ENCODE measurements at places on chromosomes 11 and 22. TPM values are rescaled to one million over a fixed set of nuclear protein-coding genes. Genes with fewer than 3 reads are reported as not detected.

The UBQLN3 gene
- not detected for total RNA-seq

The RIBC2 gene
- total RNA-seq, result not detected

The LRFN4 gene
- 9.3 TPM for total RNA-seq

The TSKU gene
- 60.6 TPM for total RNA-seq

The MGAT3 gene
- 4.6 TPM for total RNA-seq

The TMPRSS13 gene
- not detected for total RNA-seq

The CSNK2A3 gene
- total RNA-seq, result 1.2 TPM

The OR52E8 gene
- not detected for total RNA-seq

The CDC42BPG gene
- 0.33 TPM for total RNA-seq

The RPLP2 gene
- 813 TPM for total RNA-seq

DNA sequence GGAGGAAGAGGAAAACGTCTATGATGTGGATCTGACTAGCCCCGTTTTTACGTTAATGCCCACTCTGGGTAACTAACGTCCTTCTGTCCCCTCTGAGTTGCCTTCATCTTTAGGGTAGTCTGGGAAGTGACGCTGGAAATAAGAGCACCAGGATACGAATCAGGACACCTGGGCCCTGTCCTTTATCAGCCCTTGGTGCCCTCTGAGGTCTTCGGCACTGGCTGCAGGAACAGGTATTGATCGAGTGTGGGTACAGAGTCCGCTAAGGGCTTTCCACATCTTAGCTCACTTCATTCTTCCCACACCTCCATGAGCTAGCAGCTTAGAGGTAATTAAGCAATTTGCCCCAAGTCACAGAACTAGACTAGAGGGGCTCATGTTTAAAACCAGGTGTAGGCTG, 223.8 kb downstream of the DBX1 start:
- no peak for DNase-seq

DNA sequence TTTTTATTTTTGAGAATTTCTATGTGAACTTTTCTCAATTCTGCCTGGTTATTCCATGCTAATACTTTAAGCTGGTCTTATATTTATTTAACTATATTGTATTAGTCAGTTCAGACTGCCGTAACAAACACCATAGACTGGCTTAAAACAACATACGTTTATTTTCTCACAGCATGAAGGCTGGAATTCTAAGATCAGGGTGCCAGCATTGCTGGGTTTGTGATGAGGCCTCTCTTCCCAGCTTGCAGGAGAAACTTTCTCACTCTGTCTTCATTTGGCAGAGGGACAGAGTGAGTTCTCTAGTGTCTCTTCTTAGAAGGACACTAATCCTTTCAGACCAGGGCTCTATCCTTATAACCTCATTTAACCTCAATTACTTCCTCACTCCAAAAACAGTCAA, 16.2 kb upstream of the TEAD1 start:
- no peak for DNase-seq

- no peak for DNase-seq
Measured at GRCh38 chr22:47071078-47071806, 308.8 kb downstream of the TBC1D22A start.

- DNase-seq, result no peak
Measured at GRCh38 chr11:96238563-96239135, 104.3 kb downstream of the MAML2 start.

- DNase-seq, result no peak
Measured at GRCh38 chr11:75884321-75884720, 69.3 kb downstream of the UVRAG start.

GRCh38 chr11:72307439-72307838, 63.5 kb upstream of the PHOX2A start:
- no peak for DNase-seq

GRCh38 chr11:15113381-15113780, 1.3 kb upstream of the INSC start:
- DNase-seq, result peak; percentile 86

GRCh38 chr11:92477686-92478085, 253.1 kb downstream of the FAT3 start:
- peak; percentile 47 for DNase-seq

DNA sequence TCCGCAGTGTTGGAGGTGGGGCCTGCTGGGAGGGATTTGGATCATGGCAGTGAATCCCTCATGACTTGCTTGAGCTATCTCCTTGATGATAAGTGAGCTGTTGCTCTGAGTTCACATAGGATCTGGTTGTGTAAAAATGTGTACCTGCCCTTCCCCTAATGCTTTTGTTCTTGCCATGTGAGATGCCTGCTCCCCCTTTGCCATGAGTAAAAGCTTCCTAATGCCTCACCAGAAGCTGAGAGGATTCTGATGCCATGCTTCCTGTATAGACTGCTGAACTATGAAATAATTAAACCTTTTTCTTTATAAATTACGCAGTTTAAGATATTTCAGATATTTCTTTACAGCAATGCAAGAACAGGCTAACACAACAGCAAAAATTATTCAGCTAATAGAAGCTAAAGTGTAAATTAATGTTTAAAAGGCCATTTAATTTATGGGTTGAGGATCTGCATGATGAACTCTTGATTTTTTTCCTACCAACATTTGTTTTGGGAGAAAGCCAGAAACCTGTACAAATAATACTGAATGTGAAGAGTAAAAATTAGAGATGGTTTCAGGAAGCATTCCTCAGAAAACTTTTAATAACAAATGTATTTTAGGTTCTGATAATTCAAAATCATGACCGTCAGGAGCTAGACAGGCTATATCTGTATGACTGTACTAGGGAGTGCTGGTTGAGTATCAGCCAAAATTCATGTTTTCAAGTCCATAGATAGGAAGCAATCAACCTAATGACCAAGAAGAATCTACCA, 177.5 kb upstream of the GRIA4 start:
- no peak for DNase-seq

DNA sequence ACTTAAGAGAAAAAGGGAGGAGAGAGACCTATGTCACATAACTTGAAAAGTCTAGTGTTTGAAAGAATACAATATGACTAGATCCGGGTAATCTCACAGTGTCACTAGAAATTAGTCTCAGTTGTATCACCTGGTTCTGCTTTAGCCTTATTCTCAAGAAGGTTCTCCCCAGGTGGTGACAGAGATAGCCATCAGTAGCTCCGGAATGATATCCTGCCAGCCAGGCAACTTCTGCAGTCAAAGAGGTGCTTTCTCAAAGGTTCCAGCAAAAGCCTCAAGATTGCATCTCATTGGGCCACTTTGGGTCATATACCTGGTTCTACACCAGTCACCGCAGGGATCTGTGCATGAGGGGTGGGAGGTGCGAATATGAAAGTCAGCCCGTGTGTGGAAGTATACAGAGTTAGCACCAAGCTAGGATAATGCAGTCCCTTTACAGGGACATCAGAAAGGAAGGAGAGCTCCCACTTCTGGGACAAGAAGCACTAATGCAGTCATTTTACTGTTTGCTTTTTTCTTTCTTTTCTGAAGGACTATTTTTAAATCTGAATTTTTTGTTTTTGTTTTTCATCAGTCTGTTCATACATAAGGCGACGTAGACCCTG, 61.1 kb downstream of the CYB5R2 start:
- DNase-seq, result no peak

- DNase-seq, result no peak
Measured at GRCh38 chr11:120599816-120600420, 88.4 kb downstream of the GRIK4 start.

- no peak for DNase-seq
Measured at GRCh38 chr11:88520391-88520790, 182.9 kb upstream of the CTSC start.

GRCh38 chr11:62104816-62105653, 18.8 kb upstream of the INCENP start:
- DNase-seq, result no peak

Data from esophagus muscularis mucosa (tissue), 4 donors.